ENCODE measurements at places on chromosomes 12 and 14. TPM values are rescaled to one million over a fixed set of nuclear protein-coding genes. Genes with fewer than 3 reads are reported as not detected.

Gene NT5DC3
- 12.8 TPM for polyA plus RNA-seq

DNA sequence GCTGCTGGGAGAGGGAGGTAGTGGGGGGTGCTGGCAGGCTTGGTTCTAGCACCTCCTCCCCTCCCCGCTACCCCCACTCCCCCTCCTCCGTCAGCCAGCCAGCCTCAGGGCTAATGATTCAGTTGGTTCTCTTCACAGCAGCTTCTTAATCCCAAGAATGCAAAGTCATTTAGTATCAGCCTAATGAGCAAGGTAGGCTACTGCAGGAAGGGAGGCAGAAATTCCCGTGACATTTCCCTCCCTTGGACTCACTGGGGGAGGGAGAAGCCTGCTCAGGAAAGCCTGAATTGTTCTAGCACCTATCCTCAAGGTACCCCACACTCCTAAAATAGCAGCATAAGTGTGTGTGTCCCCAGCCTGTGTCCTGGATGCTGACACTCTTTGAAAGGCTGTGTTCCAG, 29.8 kb downstream of the ITPK1 start:
- peak overlapping the region; percentile 89 for H3K27ac ChIP-seq
- peaks cover 2% of the 10 kb centered on the region for H3K36me3 ChIP-seq
- no peaks in the 10 kb centered on the region for H3K27me3 ChIP-seq

DNA sequence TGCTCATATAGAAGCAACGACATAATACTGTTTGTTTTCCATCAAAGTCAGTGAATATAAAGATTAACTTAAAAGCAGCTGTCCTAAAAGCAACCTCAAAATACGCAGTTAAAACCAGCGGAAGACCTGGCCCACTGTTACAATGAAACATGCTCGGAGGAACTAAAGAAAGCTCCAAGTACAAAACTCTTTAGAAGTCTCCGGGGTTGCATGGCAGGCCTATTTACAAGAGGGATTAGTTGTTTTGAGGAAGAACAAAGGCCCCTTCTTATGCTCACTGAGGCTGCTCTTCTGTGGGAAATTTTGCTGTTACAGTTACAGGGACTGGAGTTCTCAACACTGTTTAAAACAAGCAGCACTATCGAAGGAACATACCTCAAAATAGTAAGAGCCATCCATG, 75.9 kb upstream of the C12orf71 start:
- no peaks in the 10 kb centered on the region for H3K4me1 ChIP-seq
- no peak overlapping the region for H3K27ac ChIP-seq
- H3K36me3 ChIP-seq, result no peaks in the 10 kb centered on the region
- no peak for DNase-seq
- H3K27me3 ChIP-seq, result no peaks in the 10 kb centered on the region

GRCh38 chr14:53902307-53902706, 54.3 kb downstream of the BMP4 start:
- no peaks in the 10 kb centered on the region for H3K4me1 ChIP-seq
- no peaks in the 10 kb centered on the region for H3K36me3 ChIP-seq
- H3K4me3 ChIP-seq, result no peak overlapping the region
- DNase-seq, result no peak

DNA sequence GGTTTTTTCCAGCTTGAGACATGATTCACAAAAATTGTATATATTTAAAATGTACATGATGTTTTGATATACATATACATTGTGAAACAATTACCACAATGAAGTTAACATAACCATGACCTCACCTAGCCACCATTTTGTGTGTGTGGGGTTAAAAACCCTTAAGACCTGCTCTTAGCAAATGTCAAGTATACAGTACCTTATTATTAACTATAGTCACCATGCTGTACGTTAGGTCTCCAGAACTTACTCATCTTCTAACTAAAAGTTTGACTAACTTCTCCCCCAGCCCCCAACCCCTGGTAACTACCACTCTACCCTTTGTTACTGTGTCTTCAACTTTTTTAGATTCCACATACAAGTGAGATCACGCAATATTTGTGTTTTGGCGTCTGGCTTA, 52.6 kb downstream of the EIF2S3B start:
- H3K4me1 ChIP-seq, result no peaks in the 10 kb centered on the region
- H3K4me3 ChIP-seq, result no peak overlapping the region
- H3K27me3 ChIP-seq, result no peaks in the 10 kb centered on the region

GRCh38 chr12:109777544-109777943, 55.7 kb downstream of the TRPV4 start:
- H3K4me3 ChIP-seq, result peak overlapping the region; percentile 44
- H3K4me1 ChIP-seq, result peaks cover 19% of the 10 kb centered on the region
- no peak for DNase-seq
- H3K36me3 ChIP-seq, result no peaks in the 10 kb centered on the region
- H3K27me3 ChIP-seq, result no peaks in the 10 kb centered on the region

- H3K27ac ChIP-seq, result no peak overlapping the region
- DNase-seq, result no peak
- H3K36me3 ChIP-seq, result peaks cover 19% of the 10 kb centered on the region
- H3K4me3 ChIP-seq, result no peak overlapping the region
Observed at GRCh38 chr14:75281654-75282019, 3.0 kb downstream of the FOS start.
